ENCODE measurements at places on chromosomes 11 and 22. TPM values are rescaled to one million over a fixed set of nuclear protein-coding genes. Genes with fewer than 3 reads are reported as not detected.

Gene RIMBP3B
- total RNA-seq, result 0.11 TPM

Gene USP2
- 0.41 TPM for total RNA-seq

Gene EMID1
- 0.14 TPM for total RNA-seq

Gene CBX7
- total RNA-seq, result 10.1 TPM

Gene MAP6
- 0.14 TPM for total RNA-seq

Gene OR2D2
- not detected for total RNA-seq

Gene WT1
- total RNA-seq, result not detected

Gene DRG1
- 83.0 TPM for total RNA-seq

Gene SEZ6L
- total RNA-seq, result not detected

Gene MMP3
- total RNA-seq, result not detected

Measured in T-helper 2 cell treated with Interferon-gamma antibody and Interleukin-4, amounts not matched to agents 100 ng/mL and 5 ng/mL, for 36 hours (primary cell).